ENCODE measurements at places on chromosomes 4 and X. TPM values are rescaled to one million over a fixed set of nuclear protein-coding genes. Genes with fewer than 3 reads are reported as not detected.

GRCh38 chr4:169040559-169041261 lies 30.7 kb upstream of the CBR4 start:
- DNase-seq, result no peak

GRCh38 chr4:42641161-42641560 lies 15.7 kb downstream of the ATP8A1 start:
- DNase-seq, result no peak

The AADAT gene
- 5.2 TPM for polyA plus RNA-seq

The BDH2 gene
- polyA plus RNA-seq, result 58.1 TPM

DNA sequence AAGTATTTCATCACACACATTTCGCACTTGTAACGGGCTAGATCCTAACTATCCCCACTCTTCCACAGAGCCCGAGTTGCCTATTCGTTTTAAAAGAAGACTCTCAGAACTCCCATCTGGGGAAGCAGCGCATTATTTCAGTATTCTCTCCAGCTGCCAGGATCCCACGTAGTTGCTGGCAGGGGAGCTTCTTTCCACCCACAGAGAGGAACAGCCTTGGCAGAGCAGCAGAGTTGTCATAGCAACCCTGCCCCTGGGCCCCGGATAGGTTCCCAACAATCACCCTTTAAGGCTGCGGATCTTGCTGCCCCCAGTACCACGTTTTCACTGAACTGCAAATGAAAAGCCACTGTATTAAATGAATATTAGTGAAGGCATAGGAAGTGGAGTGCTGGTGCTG lies 106.7 kb downstream of the GPM6A start:
- DNase-seq, result no peak

DNA sequence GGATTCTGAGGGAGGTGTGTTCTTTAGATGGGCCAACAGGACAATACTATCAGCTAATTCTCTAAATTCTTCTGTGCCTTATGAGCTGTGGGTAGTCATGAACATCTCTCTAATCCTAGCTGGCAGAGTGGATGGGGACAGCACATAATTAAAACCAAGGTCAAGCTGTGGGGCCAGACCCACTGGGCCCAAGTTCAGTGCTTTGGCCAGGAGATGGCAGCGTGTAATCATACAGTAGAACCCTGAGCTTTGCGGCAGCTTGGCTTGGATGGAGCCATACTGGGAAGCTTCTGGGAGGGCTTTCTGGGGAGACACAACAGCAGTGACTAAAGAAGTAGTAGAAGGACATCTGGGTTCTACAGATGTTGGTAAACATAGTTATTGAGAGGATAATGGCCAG lies 140.3 kb upstream of the CXCL13 start:
- DNase-seq, result no peak

DNA sequence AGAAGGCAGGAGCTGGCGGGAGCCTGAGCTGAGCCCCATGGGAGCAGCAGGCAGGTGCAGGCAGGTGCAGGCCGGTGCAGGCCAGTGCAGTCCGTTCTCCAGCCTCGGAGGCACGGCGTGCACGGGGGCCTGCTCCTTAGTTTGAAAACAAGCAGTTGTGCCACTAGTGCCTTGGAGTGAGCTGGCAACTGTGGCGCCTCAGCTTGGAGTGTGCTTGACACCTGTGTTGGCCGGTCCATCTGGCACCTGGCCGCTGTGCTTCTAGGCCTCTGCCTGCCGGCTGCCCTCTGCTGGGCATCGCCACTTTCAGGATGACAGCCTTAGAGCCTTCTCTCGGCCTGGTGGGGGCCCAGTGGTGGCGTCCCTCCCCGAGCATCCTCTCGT lies 47.9 kb downstream of the RGS12 start:
- no peak for DNase-seq

The PIR gene
- polyA plus RNA-seq, result 17.5 TPM

The SLC6A14 gene
- polyA plus RNA-seq, result 0.74 TPM

GRCh38 chrX:110915111-110915510 lies 119.5 kb upstream of the CHRDL1 start:
- no peak for DNase-seq

Data from keratinocyte (primary cell).